ENCODE measurements at places on chromosomes 12 and 14.

DNA sequence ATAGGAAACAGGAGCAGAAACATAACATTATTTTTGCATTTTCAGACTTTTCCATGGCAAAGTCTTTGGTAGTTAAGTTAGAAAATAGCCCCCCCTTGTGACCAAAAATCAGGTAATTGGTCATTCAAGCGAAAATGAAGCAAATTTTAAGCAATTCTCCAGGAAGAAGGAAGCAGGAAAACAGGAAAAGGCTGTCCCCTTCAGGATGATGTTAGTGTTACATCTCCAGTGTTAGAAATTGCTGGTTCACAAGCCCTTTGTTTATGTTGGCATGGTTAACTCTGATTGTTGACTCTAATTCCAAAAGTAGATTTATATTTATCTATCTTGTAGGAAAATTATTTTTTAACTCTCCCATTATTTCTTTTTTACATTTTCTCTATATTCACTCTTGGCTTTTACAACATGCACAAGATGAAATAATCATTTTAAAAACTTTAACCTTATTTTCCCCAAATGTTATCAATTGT is 18.8 kb upstream of the GAS2L3 start:
- no peak for DNase-seq

DNA sequence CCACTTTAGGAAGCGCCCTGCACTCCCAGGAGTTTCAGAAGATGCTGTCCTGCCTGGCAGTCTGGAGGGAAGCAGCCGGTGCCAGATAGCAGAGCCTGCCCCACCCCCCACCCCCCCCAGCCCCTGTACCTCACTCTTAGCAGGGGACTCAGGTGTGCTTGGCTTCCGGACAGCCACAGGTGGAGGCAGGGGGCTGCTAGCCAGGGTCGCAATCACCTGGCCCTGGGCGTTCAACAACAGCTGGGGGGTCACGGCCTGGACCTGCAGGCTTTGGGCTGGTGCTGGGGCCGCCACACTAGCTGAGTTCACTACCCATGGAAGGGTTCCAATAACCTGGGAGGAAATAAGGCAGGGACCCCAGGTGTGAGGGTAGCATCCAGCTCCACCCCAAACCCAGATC is 22.0 kb downstream of the POU6F1 start:
- no peak for DNase-seq

DNA sequence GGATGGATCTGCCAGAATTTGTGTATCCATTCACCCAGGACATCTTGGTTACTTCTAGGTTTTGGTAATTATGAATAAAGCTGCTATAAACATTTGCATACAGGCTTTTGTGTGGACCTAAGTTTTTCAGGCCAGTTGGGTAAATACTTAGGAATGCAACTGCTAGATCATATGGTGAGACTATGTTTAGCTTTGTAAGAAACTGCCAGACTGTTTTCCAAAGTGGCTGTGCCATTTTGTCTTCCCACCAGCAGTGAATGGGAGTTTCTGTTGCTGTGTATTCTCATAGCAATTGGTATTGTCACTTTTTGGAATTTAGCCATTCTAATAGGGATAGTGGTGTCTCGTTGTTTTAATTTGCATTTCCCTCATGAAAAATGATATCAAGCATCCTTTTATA is 133.0 kb downstream of the KIF26A start:
- no peak for DNase-seq

- no peak for DNase-seq
Measured at GRCh38 chr12:12645485-12645884, 33.8 kb downstream of the CREBL2 start.

DNA sequence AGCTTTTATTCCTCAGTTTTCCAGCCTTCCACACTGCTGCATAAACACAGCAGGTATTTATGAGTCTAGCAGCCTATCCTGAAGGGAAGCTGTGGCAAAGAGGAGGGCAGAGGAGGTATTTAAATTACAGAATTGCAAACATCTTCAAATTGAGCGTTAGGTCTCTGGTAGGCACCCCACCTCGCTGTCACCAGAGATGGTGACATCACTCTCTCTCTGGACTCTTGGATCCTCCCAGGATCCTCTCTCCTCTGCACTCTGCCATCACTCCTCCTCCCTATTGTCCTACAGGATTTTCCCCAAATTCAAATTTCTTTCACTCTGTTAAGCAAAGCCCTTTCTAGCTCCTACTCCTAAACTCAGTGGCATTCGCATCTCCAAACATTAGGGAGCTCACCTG is 6.7 kb downstream of the PLEKHD1 start:
- peak; percentile 66 for DNase-seq

DNA sequence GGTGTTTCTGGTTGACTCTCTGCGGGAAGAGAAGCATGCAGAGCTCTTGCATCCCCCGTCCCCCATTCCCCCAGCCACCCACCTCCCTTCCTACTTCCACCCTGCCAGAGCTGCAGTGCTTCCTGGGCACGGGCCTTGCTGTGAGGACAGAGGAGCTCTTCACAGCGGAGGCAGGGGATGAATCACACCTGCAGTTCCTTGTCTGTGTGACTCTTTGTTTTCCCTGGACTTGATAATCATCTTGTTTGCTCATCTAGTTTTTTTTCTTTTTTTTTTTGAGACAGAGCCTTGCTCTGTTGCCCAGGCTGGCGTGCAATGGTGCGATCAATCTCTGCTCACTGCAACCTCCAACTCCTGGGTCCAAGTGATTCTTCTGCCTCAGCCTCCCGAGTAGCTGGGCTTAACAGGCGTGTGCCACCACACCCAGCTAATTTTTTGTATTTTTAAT is 27.8 kb downstream of the ANKRD9 start:
- DNase-seq: peak; percentile 33

GRCh38 chr12:79023784-79024183 is 159.2 kb downstream of the SYT1 start:
- DNase-seq: no peak

- no peak for DNase-seq
Measured at GRCh38 chr12:4084573-4084972, 189.0 kb upstream of the CCND2 start.

DNA sequence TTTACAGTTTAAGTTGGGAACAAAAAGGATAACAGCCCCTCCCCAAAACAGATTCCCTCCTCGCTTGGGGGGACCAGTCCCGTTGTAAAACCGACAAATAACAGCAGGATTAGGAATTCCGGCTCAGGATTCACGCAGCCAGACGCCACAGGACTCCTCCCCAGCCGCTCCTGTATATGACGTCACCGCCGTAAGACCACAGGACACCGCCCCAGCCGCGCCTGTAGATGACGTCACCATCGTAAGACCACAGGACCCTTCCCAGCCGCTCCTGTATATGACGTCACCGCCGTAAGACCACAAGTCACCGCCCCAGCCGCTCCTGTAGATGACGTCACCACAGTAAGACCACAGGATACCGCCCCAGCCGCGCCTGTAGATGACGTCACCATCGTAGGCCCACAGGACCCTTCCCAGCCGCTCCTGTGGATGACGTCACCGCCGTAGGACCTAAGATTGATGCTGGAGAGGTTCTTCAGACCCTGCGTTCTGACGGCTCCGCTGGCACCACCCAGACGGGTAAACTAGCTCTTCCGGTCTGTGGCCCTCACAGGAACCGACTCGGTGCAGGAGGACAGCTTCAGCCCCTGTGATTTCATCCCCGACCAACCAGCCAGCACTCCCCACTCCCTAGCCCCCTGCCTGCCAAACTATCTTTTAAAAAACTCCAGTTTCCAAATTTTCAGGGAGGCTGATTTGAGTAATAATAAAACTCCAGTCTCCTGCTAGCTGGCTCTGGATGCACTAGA is 43.9 kb upstream of the FBRSL1 start:
- DNase-seq: no peak

- no peak for DNase-seq
Measured at GRCh38 chr14:52026901-52027300, 37.6 kb downstream of the RTRAF start.

DNA sequence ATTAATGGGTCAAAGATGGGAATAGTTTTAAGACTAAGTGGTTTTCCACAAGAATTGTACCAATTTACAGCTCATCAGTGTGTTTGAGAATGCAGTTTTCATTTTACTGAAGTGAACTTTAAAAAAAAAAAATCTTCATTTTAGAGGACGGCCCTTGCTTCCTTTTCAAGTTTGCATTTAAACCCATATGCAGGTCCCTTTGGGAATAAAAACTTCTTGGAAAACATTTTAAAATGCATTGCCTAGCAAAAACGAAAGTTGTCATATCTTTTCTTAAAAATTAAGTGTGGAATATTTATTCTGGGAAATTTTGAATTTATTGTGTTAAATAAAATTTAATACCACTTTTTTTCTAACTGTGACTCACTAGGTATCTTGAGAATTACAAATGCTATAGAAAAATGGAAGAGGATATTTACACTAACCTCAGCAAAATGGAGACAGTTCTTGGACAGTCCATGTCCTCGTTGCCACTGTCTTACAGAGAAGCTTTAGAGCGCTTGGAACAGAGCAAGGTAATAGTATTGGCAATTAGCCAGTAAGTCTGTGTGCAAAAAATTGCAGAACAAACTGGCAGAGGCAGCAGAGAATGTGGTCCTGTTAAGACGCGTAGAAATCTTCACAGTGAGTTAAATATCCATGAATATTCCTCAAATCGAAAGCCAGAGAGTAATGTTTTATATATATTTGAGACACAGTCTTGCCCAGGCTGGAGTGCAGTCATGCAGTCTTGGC is 209.7 kb downstream of the SYNE2 start:
- no peak for DNase-seq

GRCh38 chr12:85779768-85780167 is 56.4 kb downstream of the RASSF9 start:
- no peak for DNase-seq

DNA sequence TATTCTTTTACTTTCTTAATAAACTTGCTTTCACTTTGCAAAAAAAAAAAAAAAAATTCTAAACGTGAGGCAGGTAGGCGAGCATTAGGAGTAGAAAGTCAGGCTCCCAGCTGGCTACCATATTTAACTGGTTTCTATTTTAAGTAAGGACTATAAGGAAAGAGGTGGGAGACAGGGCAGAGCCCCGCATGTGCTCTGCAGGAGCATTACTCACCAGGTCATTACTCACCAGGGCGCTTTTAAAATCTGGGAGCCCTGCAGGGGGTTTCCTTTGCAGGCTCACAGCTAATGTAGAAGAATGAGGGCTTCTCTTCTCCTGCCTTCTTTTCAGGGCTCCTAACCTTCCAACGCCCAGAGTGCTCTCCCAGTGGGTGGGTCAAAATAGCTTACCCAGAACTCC is 14.0 kb upstream of the DPF3 start:
- no peak for DNase-seq
